NCI-H187 treated with DMSO at 0.1 percent for 48 hours (cell line): ENCODE measurements at places on chromosomes 5 and 9.

DNA sequence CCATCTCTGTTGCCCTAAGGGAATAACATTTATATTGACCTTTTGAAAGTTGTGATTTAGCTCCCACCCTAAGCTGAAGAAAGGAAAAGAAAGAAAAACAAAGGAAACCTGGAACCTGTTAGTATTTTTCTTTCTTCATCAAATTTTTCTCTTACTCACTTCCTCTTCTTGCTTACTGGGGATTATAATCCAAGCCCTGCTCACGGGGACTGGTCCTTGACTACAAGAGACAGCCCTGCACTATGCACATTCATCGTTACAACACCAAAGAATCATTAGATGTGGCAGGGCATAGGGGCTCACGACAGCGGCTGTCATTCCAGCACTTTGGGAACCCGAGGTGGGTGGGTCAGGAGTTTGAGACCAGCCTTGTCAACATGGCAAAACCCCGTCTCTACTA lies 37.8 kb upstream of the LPAR1 start:
- no peak for DNase-seq

DNA sequence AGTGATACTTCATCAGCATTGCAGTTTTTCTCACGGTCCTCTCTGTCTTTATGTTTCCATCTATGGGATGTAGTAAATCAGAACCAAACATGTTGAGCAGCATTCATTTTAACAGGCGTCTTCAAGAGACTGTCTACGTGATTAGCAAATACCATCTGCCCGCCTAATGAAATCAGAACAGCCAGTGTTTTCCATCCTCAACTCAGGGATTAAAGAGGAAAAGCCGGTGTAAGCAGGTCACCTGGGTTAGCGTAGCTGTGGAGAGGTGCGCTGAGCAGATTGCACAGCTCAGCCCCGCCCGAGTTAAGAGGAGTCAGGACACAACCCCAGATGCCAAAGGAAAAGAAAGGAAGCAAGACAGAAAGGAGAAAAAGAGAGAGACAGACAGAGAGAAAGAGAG lies 54.3 kb upstream of the ANKRD33B start:
- DNase-seq, result no peak

DNA sequence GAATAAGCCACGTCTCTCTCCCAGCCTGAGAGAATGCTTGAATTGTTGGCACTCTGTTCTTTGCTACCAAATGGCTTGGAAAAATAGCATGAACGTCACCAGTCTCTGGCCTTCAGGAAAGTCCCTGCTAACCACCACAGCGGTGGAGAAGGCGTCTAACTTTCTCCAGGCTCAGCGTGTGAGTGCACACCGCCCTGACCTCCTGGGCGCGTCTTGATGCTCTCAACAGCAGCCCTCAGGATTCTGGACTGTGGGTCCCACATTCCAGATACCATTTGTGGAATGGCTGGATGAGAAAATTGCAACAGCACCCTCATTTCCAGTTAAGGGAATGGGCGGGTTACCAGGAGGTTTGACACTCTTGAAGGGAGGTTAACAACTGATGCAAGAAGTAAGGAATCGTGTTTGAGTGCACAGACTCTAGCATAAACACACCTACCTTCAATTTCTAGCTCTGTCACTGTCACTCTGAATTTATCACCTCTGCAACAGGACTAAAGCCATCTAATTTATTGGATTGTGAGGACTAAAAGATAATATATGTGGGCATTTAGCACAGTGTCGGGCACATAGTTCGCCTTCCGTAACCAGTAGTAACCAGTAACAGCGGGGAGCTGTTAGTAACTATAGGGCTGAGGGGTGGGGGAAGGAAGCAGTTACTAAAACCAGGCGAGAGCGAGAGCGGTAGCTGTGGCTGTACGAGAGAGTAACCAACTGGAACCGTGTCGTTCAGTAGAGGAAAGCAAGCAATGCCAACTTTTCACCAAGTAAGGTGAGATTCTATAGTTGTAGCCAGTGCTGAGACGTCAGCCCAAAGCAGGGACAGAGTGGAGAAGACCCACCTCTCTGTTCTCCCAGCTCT lies 807 bp upstream of the PLGRKT start:
- DNase-seq, result no peak

- no peak for DNase-seq
These were observed 1.5 kb downstream of the LCN2 start for GRCh38 chr9:128150594-128151308.

DNA sequence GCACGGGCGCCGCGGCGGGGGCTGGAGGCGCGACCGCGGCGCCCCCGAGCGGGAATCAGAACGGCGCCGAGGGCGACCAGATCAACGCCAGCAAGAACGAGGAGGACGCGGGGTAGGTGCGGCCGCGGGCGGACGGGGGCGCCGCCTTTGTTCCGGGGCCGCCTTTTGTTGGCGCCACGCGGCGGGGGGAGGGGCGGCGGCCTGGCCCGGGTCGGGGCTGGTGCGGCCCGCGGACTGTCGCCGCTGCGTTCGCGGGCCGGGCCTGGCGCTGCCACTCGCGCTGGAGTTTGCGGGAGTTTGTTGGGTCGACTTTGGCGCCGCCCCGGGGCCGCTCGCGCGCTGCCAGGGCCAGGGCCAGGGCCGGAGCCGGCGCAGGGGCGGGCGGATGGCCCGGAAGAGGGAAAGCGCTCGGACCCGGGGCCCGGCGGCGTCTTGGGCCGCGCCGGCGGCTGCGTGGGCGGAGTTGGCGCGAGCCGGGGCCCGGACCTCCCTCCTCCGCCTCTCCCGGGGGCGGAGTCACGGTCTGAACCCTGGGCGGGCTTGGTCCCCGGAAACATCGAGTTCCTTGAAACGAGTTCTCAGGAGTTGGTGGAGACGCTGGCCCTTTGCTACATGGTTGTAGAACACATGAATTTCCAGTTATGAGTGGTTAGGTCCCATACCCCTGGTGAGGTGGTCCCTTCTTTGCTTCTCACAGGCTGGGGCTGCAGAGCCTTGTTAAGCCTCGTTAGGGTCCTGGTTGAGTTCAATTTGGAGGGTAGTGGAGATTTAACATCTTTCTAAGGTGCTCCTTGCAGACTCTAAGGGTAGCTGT lies 809 bp downstream of the HNRNPAB start:
- no peak for DNase-seq

DNA sequence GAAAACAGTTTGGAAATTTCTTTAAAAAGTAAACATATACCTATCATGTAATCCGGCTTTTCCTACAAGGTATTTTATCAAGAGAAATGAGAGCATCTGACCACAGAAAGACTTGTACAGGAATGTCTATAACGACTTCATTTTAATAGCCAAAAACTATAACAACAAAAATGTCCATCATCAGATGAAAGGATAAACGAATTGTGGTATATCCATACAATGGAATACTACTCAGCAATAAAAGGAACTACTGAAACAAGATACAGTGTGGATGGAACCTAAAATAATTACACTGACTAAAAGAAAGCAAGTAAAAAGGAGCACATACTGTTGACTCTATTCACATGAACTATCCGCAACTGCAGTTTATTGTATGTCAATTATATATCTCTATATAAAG lies 1.4 kb upstream of the FTMT start:
- DNase-seq, result no peak

DNA sequence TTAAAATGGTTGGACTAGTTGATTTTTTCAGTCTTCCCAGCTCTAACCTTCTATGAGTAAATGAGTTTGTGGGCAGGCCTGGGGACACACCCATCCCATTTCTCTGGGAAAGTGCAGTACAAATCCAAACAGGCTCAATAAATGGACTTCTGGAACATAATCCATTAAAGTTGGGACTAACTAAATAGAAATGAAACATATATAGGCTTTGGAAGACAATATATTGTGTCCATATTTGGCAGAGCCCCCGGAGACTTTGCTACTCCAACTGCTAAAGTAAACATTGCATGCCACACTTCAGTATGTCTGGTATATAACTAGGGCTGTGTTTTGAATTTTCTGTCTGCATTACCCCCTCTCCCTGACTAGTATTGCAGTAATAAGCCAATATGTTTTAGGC lies 191.4 kb upstream of the DAB2 start:
- DNase-seq, result no peak

- no peak for DNase-seq
These were observed 47.3 kb upstream of the GFPT2 start for GRCh38 chr5:180400416-180400815.

- DNase-seq, result no peak
These were observed 123.0 kb downstream of the COL23A1 start for GRCh38 chr5:178467205-178467567.

GRCh38 chr5:15737036-15737821 lies 237.2 kb downstream of the FBXL7 start:
- DNase-seq, result no peak

GRCh38 chr5:147554261-147554817 lies 44.5 kb upstream of the DPYSL3 start:
- DNase-seq, result no peak

DNA sequence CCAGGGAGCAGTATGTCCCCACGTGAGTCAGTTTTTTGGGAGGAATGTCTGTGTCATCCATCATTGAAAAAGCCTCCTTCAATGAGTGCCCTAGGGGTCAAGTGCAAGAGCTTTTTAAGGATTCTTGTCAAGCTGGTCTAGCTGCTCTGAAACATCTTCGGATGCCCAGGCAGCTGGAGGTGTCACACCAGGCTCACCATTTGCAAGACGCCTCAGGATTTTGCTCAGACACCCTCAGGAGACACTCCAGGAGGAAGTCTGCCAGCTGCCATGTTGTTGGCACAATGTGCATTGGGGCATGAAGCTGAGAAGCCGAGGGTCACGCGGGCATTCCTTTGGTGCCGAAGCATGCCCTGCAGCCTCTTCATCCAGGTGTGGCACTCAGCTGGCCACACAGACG lies 111.1 kb upstream of the S1PR3 start:
- DNase-seq, result no peak

GRCh38 chr9:115649991-115650472 lies 503.6 kb upstream of the PAPPA start:
- no peak for DNase-seq

- no peak for DNase-seq
These were observed 43.3 kb upstream of the NCS1 start for GRCh38 chr9:130128733-130129431.

GRCh38 chr5:37251665-37252064 lies 2.5 kb upstream of the CPLANE1 start:
- no peak for DNase-seq

DNA sequence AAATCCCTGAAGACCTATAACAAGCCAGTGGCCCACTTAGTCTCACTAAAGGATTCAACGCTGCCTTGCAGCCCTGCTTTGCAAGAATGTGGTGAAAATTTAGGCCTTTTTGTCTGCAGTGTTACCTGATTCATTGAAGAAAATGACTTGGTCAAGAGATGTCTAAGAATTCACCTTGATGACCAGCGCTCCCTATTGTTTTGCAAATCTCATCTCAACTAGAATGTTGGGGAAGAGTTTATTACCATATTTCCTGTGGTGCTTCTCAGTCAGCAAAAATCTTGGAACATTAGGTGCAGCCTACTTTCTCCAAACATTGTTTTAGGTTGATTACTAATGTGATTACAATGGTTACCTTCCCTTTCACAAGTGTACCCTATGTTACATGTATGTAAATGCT lies 53.5 kb downstream of the PLK2 start:
- no peak for DNase-seq

DNA sequence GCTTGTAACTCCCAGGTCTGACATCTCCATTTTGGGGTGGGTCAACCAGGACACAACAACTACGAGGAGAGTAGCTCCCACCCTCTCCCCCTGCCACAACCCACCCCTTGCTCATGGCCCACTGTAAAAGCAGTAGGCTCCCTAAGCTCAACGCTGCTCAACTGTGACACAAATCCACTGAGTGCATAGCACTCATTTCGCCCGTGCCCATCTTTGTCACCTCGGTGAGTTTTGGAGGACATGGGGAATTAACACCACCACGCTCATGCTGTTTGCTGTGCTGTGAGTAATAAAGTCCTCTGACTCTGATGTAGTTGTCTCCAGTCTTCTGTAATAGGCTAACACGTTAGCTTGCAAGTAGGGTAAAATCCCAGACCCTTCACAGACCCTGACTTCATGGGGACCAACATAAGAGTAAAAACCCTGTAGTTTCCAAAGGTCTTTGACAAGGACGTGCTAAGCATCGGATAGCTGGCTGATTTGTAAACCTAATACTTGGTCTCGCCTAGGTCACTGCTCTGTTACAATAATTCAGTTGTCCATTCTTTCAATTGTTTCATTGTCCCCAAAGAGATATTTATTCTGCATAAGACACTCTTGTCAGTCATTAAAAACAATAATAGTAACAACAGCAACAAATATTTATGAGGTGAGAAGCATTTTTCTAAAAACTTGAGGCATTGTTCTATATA lies 7.7 kb downstream of the PLGRKT start:
- DNase-seq, result no peak

- DNase-seq, result no peak
These were observed 420.1 kb upstream of the PAPPA start for GRCh38 chr9:115733318-115734110.
